Colonic mucosa (tissue), 4 donors: ENCODE measurements at places on chromosomes 3 and 15. TPM values are rescaled to one million over a fixed set of nuclear protein-coding genes. Genes with fewer than 3 reads are reported as not detected.

The CYP1A1 gene
- not detected for total RNA-seq

- H3K4me1 ChIP-seq, result peaks cover 43% of the 10 kb centered on the region
- peak; percentile 88 for DNase-seq
- no peaks in the 10 kb centered on the region for H3K36me3 ChIP-seq
- H3K27me3 ChIP-seq, result no peaks in the 10 kb centered on the region
- peak overlapping the region; percentile 86 for H3K27ac ChIP-seq
Observed at GRCh38 chr3:46947981-46948791, 28.4 kb downstream of the CCDC12 start.

- no peak overlapping the region for H3K27ac ChIP-seq
- no peaks in the 10 kb centered on the region for H3K27me3 ChIP-seq
- no peak for DNase-seq
- no peaks in the 10 kb centered on the region for H3K36me3 ChIP-seq
- H3K4me1 ChIP-seq, result no peaks in the 10 kb centered on the region
- no peak overlapping the region for H3K4me3 ChIP-seq
Observed at GRCh38 chr15:63551400-63551799, 45.8 kb upstream of the FBXL22 start.

DNA sequence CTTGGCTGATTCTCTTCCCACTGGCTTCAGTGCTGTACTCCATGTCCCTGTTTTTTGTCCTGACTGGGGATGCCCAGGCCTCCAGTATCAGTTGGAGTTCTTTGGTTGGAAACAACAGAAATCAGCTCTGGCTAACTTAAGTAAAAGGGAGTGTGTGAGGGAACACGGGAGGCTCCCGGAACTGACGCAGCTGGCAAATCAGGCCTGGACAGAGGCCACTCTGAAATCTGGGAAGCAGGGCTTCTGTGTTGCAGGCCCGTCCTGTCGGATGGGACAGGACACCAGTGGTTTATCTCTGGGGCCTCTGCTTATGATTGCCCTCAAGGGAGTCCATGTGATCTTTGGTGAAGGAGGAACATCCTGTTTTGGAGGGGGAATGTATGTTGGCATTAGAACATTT lies 124.3 kb downstream of the CHCHD6 start:
- H3K27me3 ChIP-seq, result no peaks in the 10 kb centered on the region
- no peak overlapping the region for H3K27ac ChIP-seq
- no peaks in the 10 kb centered on the region for H3K4me1 ChIP-seq
- H3K4me3 ChIP-seq, result no peak overlapping the region
- no peak for DNase-seq
- no peaks in the 10 kb centered on the region for H3K36me3 ChIP-seq

GRCh38 chr3:88038566-88038965 lies 20.2 kb downstream of the CGGBP1 start:
- no peak overlapping the region for H3K4me3 ChIP-seq
- H3K27ac ChIP-seq, result no peak overlapping the region
- H3K27me3 ChIP-seq, result no peaks in the 10 kb centered on the region

DNA sequence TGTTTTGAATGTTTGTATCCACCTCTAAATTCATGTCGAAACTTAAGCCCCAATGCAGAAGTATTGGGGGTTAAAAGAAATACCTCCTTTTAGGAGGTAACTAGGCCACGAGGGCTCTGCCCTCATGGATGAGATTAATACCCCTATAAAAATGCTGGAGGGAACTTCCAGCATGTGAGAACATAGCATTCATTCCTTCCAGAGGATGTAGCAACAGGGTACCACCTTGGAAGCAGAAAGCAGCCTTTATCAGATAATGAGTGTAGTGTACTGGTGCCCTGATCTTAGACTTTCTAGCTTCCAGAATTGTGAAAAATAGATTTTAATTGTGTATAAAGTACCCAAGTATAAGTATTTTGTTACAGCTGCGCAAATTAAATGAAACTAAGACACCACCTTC lies 353.4 kb upstream of the MANF start:
- H3K27me3 ChIP-seq, result no peaks in the 10 kb centered on the region
- H3K36me3 ChIP-seq, result no peaks in the 10 kb centered on the region
- no peak overlapping the region for H3K27ac ChIP-seq
